ENCODE measurements at places on chromosomes 1 and 21.

DNA sequence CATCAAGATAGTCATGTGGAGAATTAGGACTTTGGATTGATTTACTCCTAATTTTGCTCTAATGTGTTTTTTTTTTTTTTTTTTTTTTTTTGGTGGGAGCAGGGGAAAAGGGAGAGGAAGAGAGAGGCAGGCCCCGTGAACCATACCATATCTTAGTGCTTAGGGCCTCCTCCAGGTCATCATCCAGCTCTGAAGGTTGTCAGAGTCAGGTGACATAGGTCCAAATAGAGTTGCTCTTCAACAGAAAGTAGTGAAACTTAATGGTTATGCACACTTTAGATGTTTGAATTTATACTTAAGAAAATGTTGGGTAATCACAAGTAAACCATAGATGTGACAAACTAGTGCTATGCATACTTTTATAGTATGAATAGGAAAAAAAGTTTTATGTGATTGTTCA, 32.2 kb downstream of the CXADR start:
- DNase-seq, result no peak

DNA sequence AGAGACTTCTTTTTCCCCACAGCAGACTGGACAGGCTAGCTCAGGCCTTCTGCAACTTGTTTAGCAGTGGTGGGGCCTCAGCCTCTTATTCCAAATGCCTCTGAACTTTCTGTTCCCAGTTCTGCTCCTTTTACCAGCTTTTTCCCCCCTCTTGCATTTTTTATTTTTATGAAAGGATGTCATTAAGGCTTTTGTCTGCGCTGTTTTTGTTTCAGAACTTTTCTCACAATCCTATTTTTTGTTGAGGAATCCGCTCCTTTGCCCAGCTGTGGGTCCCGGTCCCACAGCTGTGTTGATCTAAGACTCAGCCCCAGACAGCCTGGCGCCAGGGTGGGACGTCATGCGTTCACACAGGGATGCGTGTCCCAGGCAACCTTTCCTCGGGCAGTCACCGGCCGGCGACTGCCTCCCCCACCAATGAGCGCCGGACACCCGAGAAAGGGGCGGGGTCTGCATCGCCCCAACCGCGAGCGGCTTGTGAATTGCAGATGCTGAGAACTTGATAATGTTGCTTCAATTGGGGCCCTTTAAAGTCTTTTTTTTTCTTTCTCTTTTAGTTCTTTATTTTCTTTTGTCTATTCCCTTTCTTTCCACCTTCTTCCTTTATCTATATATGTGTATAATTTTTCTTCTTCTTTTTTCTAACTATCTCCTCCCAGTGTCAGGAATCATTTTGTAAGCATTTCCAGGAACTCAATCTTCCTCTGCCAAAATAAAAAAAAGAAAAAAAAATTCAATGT, 3.0 kb upstream of the ID3 start:
- DNase-seq, result peak; percentile 78

DNA sequence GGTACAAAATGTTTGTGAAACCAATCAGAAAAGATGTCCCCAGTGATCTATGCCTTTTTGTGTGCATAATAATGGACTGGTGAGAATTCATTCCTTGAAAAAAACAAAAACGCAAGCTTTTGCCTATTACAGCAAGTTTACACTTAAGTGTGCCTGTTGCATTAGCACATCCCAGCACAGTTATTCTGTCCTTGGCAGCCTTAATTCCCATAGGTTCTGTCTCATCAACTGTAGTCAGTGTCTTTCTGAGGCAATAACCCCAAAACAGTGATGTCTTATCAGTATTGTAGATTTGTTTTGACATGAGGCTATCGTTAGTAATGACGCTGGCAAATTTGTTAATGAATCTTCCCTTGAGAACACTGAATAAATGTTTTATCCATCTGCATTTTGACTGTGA, 109.9 kb upstream of the KCTD3 start:
- DNase-seq, result no peak

GRCh38 chr1:246726881-246727280, 2.7 kb downstream of the SCCPDH start:
- DNase-seq, result no peak

- DNase-seq, result peak; percentile 10
Measured at GRCh38 chr1:71667216-71667615, 586.4 kb upstream of the ZRANB2 start.

DNA sequence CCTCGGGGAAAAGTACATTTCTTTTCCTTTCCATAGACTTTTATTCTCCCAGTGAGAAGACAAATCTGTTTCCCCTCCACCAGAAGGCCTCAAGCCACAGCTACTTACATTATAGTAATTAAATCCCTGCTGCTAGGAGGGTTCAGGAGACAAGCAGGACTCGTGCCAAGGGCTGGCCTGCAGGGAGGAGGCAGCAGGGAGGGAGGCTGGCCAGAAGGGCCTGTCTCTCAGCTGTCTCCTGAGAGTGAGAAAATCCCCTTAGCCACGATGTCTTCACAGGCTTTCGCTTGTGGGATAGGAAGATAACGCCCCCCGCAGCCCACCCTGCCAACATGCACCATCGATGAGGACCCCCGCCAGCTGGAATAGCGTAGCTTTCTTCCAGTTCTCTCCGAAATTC, 14.0 kb downstream of the KCNN3 start:
- DNase-seq, result no peak

- no peak for DNase-seq
Measured at GRCh38 chr1:10286244-10286643, 75.9 kb downstream of the KIF1B start.

DNA sequence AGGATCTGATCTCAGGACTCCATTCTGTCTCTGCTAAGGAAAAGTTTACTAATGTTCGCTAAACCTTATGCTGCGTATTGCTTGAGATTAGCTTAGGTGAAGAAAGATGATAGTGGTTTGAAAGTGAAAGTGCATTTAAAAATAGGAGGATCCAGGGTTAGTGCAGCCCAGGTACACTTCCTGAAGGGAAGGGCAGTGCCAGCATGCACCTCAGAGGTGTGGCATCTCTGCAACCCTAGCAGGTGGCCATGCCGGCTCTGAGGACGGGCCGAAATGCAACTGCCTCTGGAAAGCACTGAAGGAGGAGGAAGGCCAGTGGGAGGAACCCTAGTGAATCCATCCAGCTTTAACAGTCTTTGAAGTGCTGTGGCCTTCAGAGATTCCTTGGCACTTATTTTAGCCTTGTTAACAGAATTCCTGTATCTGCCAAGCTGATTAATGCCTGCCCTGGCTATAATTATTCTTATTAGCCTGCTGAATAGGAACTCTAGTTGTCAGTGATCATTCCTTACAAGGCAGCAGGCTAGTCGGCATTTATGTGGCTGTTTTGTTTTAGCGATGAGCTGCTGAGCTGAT, 5.5 kb downstream of the PTGFRN start:
- no peak for DNase-seq

- DNase-seq, result no peak
Measured at GRCh38 chr1:222996310-222996975, 146.6 kb downstream of the TLR5 start.

GRCh38 chr1:67020304-67020703, 33.6 kb downstream of the SLC35D1 start:
- no peak for DNase-seq

DNA sequence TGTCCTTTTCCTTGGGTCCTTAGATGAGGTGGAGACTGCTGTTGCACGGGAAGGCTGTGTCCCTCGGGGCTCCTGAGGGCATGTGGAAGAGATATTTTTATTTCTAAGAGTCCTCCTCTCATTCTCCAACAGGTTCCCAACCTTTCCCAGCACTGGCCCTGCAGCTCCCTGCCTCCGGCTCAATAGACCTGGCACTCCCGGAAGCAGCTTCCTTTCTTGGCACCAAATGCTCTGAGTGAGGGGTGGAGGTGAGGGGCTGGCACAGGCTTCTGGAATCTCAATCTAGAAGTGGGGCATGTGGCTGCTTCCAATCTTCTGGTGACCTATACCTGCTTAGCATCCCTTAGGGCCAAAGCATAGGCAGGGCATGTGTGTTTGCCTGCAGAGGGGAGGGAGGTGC, 4.5 kb downstream of the ETV3L start:
- DNase-seq, result no peak

- no peak for DNase-seq
Measured at GRCh38 chr1:52706136-52706670, 8.1 kb upstream of the COA7 start.

GRCh38 chr1:9191231-9191630, 43.3 kb upstream of the H6PD start:
- DNase-seq, result no peak

- no peak for DNase-seq
Measured at GRCh38 chr1:168054117-168054516, 82.6 kb downstream of the GPR161 start.

GRCh38 chr1:167747988-167748387, 26.2 kb downstream of the MPZL1 start:
- no peak for DNase-seq

- DNase-seq, result no peak
Measured at GRCh38 chr1:56591909-56592308, 12.5 kb upstream of the PLPP3 start.

DNA sequence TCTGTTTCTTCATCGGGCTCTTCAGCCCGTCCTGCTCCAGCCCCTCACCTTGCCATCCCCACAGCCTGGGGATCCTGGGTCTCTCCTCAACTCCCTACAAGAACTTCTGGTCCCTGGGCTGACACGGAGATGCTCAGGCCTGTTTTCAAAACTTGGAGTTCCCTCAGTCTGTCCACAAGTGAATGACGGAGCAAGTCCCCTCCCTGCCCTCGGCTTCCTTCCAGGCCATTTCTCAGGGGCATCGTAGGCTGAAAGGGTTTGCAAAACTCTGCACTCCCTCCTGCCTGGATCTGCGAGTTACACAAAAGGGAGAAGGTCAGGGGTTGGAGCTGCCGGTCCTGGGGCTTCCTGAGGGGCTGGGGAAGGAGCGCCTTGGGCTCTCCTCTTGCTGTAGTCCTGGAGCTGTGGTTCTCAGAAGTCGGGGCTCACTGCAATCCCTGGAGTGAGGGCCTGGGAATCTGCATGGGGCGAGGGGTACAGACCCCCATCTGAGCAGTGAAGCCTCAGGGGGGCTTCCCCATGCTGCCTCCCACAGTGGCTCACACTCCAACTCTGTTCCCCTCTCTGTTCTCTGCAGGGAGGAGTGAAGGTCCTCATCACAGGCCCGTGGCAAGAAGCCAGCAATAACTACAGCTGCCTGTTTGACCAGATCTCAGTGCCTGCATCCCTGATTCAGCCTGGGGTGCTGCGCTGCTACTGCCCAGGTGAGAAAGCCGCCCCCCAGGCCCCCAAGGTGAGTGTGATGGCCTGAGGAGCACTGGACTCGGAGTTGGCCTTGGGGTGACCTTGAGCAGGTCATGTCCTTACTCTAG, 100.6 kb upstream of the VAMP3 start:
- DNase-seq, result no peak

GRCh38 chr1:29290414-29290985, 54.2 kb downstream of the PTPRU start:
- no peak for DNase-seq

DNA sequence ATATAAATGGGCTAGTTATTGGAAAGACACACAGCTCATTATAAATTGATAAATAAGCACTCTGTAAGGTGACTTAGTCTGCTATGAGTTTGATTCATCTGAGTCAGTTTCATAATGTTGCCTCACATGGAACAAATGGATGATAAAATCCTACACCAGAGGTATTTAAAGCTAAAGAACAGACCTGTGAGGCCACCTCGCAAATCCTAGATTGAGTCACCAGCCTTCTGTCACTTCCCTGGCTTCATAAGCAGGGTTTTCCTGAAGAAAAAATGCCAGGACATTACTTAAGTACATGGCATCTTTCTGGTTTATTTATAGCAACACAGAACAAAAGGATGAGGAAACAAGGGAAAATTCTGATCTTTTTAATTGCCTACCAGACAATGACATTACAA, 18.4 kb downstream of the CD2 start:
- DNase-seq, result no peak

GRCh38 chr1:181712711-181713110, 229.4 kb downstream of the CACNA1E start:
- DNase-seq, result no peak

- DNase-seq, result no peak
Measured at GRCh38 chr21:41425954-41426675, at the start of gene MX1. MX1 (plus strand) TSS chr21:41426239; CDS start chr21:41432071, 5,832 bp downstream.

- DNase-seq, result no peak
Measured at GRCh38 chr1:240190881-240191401, 99.3 kb downstream of the FMN2 start.

DNA sequence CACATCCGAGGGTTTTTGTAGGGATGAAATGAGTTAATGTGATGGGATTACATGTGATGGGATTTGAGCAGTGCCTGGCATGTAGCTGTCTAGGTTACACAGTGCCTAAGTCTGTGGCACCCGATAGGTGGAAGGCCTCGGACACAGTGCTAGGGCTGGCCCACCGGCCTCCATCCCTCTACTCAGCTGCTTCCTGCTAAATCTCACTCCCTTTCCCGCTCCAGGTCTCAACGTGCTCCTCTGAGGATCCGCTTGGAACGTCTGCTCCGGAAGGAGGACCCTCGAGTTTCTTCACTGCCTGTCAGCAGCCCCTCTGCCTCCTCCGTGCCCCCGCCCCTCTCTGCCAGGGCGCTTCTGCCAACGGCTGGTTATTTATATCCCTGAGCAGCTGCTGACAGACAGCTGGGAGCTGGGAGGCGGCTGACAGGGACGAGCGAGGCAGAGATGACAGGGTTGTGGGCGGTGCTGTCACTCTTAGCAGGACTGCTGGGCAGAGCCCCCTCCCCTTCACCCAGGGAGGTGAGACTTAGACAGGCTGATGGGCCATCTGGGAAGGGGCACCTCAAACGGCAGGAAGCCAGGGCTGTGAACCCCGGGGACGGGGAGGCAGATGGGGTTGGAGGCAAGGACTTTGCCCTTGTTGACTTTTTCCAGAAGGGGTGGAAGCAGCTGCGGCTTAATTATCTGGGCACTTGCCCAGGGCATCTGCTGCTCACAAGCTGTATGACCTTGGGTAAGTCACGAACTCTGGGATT, 26.6 kb upstream of the LRRN2 start:
- DNase-seq, result peak; percentile 17

DNA sequence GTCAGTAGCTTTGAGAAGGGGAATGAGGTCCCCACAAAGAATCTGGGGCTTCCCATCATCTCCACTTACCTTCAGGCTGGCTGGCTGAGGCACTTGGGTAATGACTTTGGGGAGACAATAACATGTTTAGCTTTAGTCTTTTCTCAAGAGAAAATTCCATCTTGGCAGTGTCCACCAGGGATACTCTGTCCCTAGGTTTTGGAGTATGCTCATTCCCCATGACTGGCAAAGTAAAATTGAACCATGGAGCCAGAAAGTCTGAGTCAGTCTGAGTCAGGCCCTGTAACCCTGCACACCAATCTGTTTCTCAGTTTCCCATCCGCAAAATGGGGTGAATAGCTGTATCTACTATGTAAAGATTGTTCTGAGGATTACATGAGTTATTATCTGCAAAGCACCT, 28.2 kb downstream of the RUNX1 start:
- no peak for DNase-seq

DNA sequence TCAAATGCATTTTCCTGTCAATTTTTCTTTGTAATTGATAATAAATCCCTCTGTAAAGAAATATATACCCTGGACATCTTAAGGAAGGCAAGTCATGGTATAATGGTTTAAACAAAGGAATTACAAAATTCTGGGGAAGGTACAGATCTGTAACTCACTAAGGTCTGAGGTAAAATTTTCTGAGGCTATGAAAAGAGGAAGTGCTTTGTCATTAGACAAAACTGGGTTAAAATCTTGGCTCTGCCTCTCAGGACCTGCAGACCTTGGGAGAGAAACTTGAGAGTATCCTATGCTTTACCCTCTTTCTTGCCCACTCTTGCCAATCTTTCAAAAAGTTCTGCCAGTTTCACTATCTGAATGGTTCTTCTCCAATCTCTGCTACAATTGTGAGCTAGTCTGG, 26.8 kb upstream of the BEND5 start:
- DNase-seq, result no peak

GRCh38 chr21:45502600-45502999, 39.6 kb downstream of the SLC19A1 start:
- DNase-seq, result no peak

GRCh38 chr1:228141226-228142044, 1.4 kb downstream of the GUK1 start:
- DNase-seq, result no peak

Data from NCI-H1436 treated with DMSO at 0.1 percent for 48 hours (cell line).